T follicular helper cell (primary cell): ENCODE measurements at places on chromosomes 12 and 14.

DNA sequence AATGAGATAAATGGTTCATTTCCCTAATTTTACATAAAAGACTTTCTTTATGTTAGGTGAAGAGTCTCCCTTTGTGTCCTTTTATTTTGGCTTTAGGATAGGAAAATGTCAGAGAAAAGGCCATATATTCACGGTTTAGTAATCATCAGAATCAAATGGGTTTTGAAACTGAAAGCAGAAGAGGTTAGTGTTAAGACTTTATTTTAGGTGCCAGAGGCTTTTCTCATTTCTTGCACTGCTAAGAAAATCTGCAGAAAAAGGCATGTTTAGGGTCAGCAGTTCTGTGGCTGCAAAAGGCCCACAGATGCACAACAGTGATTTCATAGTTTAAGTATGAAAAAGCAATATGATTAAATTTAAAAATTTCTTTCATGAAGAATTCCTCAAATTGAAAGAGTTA lies 80.4 kb upstream of the SINHCAF start:
- DNase-seq = no peak

GRCh38 chr14:76205708-76206107 lies 54.0 kb downstream of the GPATCH2L start:
- DNase-seq = no peak

DNA sequence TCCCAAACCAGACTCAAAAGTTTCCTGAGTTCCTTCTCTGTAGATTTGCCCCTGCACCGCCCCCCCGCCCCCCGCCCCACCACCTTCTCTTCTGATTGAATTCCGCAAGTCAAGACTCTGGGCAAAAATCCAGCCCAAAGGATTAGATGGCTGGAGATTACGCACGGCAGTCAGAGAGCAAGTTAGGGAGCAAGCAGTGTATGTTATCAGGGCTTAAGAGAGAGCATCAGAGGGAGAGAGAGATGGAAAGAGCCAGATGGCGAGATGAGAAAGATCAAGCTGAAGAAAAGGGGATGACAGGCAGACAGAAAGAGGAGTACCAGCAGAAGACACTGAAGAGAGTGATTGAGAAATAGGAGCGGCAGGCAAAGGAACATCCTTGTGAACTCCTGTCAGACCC lies 13.9 kb upstream of the ANKRD33 start:
- DNase-seq = no peak

DNA sequence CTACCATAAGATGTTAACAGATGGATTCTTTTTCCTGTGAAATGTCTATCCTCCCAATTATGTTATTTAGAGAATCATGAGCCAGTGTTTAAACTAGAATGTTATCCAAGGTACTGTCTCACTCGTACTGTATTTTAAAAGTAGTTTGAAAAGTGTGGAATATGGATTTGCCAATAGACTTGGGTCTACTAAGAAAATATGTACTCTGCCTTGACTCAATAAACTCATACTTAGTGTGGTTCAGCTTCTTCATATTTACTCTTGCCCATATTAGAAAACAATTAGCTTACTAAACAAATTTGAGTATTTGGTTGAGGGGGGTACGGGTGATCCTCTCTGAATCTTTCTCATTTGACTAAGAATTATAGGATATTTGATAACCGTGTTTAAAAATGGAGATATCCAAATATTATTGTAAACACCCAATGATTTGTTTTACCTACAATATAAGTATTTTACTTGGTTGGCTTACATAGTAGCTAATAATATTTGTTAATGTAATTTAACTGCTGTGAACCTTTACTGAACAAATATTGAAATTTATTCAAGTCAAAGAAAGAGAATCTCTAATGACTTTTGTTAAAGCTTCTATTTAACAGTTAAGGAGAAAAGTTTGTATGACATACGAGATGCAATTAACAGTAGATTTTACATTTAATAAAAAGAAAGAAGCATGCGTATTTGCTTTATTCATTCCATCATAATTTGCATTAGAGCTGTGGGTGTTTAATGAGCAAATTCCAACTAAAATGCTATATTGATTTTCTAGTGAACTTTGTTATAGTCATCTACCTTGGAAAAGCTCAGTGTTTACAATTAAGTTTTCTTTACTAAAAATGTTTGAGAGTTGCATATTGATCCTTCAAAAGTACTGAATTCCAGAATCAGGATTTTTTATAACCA lies 81.2 kb downstream of the MIPOL1 start:
- no peak for DNase-seq

- no peak for DNase-seq
Measured at GRCh38 chr12:125871811-125872594, 806.8 kb downstream of the AACS start.

GRCh38 chr14:51593397-51593796 lies 58.3 kb upstream of the FRMD6 start:
- no peak for DNase-seq

GRCh38 chr14:55731881-55732498 lies 152.0 kb downstream of the KTN1 start:
- peak; percentile 29 for DNase-seq

DNA sequence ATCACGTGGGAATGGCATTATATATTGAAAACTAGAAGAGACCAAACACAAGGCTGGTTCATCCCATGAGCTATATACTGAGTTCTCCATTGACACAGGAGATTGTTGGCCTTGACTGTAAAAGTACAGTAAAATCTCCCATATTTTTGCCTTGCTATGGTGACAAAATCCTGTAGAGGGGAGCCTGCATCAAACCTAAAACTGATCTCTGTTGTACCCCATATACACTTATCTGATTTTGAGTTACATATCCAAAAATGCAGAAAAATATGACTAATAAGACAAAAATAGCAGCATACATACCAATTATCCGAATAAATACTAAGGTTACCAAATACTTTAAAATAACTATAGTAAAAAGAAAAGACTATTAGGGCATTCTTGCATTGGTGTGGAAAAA lies 60.4 kb downstream of the TMTC3 start:
- no peak for DNase-seq

- DNase-seq = no peak
Measured at GRCh38 chr14:65723348-65723747, 310.8 kb downstream of the FUT8 start.

GRCh38 chr12:93883436-93884154 lies 206.4 kb downstream of the CRADD start:
- no peak for DNase-seq
